ENCODE measurements at places on chromosomes 7 and 10.

DNA sequence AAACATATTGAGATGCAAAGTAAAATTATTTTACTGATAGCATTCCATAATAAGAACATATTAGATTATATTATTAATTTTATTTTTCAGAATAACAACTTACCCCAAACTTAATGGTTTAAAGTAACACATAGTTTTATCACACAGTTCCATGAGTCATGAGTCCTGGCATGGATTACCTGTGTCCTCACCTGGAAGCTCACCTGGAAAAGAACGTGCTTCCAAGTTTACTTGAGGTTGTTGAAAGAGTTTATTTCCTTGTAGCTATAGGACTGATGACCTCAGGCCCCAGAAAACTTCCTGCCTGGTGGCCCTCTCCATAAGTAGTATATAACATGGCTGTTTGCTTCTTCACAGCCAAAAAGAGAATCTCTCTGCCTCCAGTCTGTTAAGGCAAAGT is 254.6 kb downstream of the TFEC start:
- DNase-seq = no peak

GRCh38 chr7:101681170-101682007 is 52.3 kb upstream of the MYL10 start:
- no peak for DNase-seq

DNA sequence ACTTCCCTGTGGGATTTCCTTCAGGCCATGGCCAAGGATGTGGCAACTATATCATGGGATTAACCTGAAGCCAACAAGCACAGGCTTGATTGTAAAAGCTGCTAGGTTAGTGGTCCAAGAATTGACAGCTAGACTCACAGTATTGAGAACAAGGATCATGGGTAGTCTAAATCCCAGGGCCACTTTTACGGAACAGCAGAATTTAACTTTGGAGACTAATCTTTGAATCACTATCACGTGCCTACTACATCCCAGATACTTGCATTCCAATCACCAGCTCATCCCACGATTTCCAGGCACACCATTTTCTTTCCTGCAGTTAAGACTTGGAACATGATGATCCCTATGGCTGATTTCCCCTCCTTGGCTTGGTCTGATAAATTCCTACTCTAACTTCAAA is 65.6 kb upstream of the ADO start:
- DNase-seq = no peak

- DNase-seq = no peak
These were observed 10.4 kb downstream of the ANLN start for GRCh38 chr7:36400036-36400435.

GRCh38 chr7:33813331-33813730 is 92.0 kb upstream of the BMPER start:
- DNase-seq = no peak

DNA sequence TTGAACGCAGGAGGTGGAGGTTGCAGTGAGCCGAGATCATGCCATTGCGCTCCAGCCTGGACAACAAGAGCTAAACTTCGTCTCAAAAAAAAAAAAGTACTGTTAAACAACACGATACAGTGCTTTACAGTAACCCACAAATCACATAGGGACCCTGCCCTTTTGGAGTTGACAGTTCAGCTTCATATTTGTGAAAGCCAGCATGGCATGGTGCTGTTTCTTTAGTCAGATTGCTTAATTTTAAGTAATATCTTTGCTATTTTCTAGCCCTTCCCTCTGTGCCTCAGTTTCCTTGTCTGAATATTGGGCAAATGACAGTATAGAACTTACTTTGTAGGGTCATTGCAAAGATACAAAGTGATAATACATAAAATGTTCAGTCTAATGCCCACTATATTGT is 4.9 kb downstream of the CDC123 start:
- DNase-seq = no peak

DNA sequence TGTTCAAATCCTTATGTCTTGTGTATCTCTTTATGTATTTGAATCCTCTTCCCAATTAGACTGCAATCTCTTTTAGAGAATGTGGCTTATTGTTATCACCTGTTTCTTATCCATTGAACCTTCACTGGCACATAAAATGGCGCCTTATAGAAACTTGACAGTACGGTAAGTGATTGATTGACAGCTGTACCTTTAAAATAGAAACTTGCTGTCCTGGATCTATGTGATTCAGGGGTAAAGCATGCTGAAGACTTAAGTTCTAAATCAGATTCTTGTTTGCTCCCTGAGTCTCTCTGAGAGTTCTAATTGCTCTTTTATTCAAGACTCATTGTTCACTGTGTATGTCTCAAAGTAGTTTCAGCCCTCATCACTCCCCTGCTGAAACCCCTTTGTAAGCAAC is 91.3 kb downstream of the CACNB2 start:
- no peak for DNase-seq

GRCh38 chr7:37558320-37559096 is 109.8 kb upstream of the ELMO1 start:
- DNase-seq = no peak

- DNase-seq = no peak
These were observed 118.5 kb downstream of the NKX6-2 start for GRCh38 chr10:132667342-132668047.

DNA sequence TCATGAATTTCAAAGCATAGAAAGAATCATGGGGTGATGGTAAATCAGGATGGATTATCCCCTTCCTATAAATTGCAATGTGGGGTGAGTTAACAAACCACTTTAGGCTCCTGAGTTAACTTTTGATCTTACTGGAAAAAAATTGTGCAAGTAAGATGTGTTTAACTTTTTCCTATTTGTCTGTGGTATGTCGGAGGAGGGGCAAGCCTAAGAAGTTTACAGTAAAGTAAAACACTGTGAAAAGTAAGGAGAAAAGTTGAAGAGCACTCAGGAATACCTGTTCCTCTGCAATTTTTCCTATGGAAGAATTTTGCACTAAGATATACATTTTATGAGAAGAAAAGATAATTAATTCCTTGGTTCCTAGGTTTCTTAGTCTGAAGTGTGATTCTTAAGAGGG is 44.4 kb downstream of the IFIT5 start:
- no peak for DNase-seq

- DNase-seq = no peak
These were observed 54.8 kb downstream of the GPR141 start for GRCh38 chr7:37738321-37738720.

DNA sequence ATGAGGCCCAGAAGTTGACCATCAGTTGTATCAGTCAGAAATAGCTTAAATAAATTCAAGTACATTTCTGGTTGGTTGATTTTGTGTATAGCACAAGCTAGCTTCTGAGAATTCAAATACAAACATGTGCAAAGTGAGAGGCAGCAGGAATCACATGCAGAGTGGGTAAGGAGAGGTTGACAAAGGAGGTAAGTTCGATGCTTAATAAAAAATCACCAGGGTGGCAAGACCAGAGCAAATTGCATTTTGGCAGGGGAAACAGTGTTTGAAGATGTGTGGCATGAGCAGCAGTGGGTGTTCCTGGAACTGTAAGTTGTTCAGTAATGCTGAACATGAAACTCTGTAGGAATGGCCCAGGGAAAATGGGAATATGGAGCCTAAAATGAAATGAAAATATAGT is 52.6 kb downstream of the GNAI1 start:
- DNase-seq = no peak

GRCh38 chr7:19522486-19522885 is 186.4 kb downstream of the POLR1F start:
- no peak for DNase-seq

GRCh38 chr10:78570633-78571235 is 498.0 kb upstream of the ZMIZ1 start:
- no peak for DNase-seq

DNA sequence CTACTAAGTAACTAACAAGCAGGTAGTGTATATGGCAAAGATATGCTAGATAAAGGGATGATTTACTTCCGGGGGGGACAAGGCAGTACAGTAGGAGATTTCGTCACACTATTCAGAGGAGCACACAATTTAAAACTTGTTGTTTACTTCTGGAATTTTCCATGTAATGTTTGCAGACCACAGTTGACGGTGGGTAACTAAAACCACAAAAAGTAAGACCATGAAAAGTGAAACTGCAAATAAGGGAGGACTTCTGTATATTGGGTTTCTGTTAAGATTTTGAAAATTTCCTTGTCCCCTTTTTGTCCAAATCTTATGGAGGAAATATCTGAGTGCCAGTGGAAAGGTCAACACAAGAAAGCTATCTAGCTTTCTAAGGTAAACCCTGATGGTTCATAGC is 170.0 kb downstream of the ELAPOR2 start:
- DNase-seq = no peak

DNA sequence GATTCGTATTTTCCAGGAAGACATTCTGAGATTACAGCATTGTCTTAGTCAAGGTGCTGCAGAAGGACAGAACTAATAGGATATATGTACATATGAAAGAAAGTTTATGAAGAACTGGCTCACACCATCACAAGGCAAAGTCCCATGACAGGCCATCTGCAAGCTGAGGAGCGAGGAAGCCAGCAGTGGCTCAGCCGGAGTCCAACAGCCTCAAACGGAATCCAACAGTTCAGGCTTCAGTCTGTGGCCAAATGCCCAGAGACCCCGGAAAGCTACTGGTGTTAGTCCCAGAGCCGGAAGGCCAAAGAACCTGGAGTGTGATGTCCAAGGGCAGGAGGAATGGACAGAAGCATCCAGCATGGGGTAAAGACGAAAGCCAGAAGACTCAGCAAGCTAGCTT is 4.4 kb upstream of the ZFAND2A start:
- DNase-seq = no peak

DNA sequence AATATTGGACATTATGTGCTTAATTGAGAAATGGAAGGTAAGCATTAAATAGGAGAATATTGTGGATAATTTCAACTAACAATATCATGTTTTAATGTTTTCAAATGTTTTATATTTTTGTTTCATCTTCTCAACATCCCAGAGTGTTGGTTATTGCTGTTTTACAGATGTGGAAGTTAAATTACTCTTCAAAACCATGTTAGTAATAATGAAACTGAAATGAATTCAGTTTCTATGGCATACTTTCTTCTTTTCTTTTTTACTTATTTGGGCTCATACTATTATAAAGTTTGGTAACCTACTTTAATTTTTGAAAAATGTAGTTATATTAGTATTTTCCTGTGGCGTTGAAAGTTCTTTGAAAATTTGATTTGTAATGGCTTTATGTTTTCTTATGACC is 4.2 kb downstream of the GLRX3 start:
- DNase-seq = no peak

DNA sequence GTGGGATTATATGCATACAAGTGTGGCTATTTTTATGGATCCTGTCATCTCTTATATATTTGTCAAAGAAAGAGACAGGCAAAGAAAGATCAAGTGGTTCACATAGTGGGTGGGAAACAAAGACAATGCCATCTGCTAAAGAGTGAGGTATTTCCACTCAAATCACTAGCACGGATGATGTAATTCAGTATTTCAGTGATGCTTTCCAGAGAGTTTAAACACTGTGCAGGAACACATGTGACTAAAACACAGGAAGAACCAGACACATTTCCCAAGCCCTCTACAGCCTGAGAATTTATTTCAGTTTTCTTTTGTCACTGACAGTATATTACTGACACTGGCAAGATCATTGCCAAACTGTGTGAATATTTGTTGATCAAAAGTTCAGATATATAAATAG is 885.7 kb upstream of the CELF2 start:
- no peak for DNase-seq

DNA sequence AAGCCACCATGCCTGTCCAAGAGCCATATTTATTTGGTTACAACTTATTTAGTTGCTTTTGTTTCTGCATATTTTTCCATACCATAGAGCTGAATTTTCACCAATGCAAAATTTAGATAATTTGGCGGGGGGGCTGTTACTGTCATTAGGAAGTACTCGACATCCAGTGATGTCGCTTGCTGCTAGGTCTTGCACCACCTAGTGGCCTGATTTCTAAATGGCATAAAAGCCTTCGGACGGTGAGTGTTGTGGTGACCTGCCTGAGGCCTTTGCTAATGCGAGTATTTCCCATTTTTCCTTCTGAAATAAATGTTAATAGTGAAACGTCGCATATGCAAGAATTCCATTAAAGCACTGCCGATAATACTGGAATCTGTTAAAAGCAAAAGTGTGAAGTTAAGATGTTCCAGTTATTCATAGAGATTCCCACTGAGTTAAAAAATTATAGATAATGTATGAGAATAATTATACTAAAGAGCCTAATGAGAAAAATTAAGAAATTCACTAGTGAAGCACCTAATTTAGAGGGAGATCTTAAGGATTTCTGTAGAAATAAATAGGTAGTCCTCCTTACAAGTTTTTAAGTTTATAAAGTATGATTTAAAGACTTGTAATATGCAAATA is 86.1 kb upstream of the DNAJB6 start:
- DNase-seq = peak; percentile 3

GRCh38 chr10:97549587-97550322 is 22.8 kb upstream of the ANKRD2 start:
- DNase-seq = no peak

GRCh38 chr7:11168650-11169170 is 195.0 kb downstream of the PHF14 start:
- DNase-seq = no peak

DNA sequence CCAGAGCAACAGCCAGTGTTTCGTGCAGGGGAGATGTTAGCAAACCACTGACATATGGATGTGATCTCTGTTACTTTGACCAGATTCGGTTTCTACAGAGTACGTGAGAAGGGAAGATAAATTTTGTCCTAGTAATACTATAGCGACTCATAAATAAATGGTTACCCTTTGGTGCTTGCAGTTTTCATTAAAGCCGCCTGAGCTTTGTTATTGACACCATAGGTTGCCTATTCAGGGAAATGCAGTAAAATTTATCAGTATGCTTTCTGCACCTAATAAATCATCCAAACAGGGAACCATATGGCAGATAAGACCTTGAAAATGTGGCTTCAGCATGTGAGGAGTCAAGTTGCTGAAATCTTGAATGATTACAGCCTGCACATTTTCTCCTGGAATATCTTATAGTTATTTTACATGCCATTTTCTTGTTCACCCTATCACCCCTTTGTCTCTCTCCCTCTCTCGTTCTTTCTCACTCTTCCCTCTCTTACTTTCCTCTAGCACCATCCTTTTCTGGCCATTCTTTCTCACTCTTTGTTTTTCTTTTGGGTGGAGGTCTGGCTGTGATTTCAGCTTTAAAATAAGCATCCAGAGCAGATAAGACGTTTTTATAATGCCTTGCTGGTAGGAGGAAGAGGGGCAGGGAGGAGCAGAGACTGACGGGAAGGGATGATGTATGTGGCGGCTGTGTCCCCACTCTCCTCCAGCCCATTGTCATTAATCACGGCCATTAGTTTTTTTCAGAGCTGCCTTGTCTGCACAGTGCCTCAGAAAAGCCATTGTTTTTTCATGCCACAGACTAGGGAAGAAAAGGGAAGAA is 182.5 kb downstream of the LRMDA start:
- no peak for DNase-seq

- DNase-seq = no peak
These were observed 42.4 kb downstream of the PROSER2 start for GRCh38 chr10:11865561-11865960.

DNA sequence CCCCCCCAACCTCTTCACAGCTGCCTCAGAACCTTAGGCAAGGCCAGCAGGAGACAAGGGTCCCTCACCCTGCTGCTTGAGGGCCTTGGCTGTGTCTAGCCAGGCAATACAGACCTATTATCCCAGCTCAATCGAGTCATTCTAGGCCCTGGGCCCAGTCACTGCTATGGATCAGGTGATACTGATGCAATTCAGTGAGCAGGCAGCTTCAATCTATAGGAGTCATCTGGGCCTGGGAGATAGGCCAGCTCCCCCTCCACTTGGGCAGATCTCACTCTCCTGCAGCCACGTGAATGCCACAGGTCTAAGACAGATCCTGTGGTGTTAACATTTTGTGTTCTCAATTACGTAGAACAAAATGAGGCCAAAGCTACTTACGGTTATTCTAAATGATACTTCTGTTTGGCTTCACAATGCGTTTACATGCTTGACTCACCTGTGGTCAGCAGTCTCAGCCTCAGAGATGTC is 68.0 kb upstream of the LRRC4 start:
- DNase-seq = no peak

Measured in stimulated activated naive CD4-positive, alpha-beta T cell treated with Interleukin-2 at 50 U/mL for 16 hours (primary cell).